D341Med (cell line): ENCODE measurements at places on chromosomes 13 and 19.

GRCh38 chr19:33293255-33294057, 8.9 kb downstream of the CEBPA start:
- no peak for DNase-seq

GRCh38 chr13:110562036-110562597, 595 bp upstream of the RAB20 start:
- DNase-seq: no peak

DNA sequence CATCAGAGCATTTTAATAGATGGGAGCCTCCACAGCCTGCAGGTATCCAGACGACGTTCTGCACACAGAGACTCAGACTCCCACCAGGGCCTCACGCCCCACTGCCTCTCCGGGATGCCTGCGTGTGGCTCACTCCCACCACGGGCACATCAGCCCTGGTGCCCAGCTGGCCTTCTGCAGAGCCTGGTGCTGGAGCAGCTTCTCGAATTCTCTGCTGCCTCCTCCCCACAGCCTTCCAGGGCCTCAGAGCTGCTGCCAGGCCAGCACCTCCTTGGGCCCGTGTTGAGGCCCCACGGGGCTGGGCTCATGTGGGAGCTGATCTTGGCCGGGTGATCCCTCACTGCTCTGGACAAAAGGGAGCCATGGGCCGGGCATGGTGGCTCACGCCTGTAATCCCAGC, 90.9 kb downstream of the KDM4B start:
- DNase-seq: no peak

DNA sequence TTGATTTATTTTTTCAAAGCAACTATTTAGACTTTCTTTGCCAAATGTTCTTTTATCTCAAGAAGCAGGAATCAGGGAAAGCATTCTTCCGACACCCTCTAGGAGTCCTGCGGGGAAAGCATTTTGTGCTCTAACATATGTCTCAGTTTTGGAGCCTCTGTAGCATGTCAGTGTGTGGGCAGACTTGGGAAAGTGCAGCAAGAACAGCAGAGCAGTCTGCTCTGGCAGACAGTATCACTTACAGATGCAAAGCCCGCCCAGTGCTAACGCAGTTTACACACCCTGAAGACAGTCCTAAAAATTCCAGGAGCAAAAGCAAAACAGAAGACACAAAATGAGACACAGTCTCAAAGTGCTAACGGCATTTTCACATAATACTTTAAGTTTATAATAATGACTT, 393.5 kb downstream of the KLF12 start:
- DNase-seq: no peak

GRCh38 chr19:30762651-30763050, 390.5 kb downstream of the ZNF536 start:
- no peak for DNase-seq
